ENCODE measurements at places on chromosomes 2 and 18.

- no peak for DNase-seq
Observed at GRCh38 chr2:49585921-49586320, 431.6 kb upstream of the FSHR start.

GRCh38 chr18:70998490-70998889 is 709.6 kb downstream of the SOCS6 start:
- no peak for DNase-seq

DNA sequence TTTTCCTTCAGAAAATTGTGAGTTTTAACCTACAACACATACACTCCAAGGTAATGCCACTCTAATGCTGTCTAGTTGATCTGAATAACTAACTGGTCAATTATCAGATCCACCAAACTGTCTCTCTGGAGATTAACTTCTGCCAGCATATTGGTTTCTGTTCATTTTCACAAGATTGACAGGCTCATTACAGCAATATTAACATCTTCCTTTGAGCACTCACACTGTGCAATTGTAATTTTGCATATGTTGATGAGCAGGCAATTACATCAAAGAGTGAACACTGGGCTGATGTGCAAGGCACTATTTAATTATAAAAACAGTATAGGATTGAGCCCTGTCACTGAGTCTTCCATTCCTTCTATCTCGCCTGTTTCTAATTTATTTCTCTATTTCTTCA is 197.3 kb downstream of the SLC8A1 start:
- no peak for DNase-seq

DNA sequence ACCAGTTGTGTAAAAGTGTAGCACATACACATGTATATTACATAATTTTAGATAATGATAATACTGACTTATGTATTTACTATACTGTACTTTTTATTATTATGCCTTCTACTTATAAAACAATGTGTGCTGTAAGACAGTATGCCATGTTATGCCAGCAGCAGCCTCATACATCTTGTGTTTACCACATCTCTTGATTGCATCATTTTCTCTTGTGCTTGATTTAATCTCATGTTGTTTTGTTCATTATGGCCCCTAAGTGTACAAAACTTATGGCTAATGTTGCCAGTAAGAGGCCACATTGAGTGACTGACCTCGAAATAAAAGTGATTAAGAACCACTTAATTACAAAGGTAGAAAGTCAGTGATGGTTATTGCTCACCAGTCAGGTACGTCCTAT is 128.0 kb upstream of the SP5 start:
- no peak for DNase-seq

DNA sequence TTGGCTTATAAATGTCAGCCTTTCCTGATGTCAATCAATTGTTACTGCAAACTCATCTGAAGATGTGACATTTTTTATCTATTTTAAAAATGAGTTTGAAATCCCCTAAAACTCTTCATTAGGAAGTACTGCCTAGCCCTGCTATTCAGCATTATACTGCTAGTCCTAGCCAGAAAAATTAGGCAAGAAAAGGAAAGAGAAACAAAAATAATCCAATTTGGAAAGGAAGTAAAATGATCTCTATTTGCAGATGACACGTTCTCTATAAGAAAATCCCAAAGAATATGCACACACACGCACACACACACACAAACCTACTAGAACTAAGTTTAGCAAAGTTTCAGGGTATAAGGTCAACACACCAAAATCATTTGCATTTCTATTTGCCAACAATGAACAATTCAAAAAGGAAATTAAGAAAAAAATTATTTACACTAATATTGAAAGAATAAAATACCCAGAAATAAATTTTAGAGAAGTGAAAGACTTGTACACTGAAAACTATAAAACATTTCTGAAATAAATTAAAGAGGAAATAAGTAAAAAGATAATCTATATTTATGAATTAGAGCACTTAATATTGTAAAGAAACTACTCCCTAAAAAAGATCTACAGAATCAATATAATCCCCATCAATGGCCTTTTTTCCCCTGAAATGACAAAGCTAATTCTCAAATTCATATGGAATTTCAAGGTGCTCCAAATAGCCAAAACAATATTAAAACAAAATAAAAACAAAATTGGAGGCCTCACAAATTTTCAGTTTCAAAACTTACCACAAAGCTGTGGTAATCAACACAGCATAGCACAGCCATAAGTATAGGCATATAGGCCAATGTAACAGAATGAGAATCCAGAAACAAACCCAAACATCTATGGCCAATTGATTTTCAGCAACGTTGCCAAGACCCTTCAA is 433.7 kb upstream of the TRIB2 start:
- no peak for DNase-seq

DNA sequence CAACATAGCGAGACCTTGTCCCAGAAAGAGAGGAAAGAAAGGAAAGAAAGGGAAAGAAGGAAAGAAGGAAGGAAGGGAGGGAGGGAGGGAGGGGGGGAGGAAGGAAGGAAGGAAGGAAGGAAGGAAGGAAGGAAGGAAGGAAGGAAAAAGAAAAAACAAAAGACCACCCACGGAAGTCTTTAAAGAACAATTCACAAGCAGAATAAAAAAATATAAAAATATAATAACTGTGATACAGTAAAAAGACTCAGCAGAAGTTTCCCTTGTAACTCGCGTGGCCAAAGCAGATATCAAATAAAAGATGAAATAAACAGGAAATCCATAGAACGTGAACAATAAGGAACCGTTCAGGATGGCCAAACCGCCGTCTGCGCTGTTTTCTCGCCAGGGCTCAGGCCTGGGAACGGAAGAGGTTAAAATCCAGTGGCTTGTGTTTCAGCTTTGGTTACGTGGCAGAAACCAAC is 1.2 kb upstream of the SLC1A4 start:
- no peak for DNase-seq

DNA sequence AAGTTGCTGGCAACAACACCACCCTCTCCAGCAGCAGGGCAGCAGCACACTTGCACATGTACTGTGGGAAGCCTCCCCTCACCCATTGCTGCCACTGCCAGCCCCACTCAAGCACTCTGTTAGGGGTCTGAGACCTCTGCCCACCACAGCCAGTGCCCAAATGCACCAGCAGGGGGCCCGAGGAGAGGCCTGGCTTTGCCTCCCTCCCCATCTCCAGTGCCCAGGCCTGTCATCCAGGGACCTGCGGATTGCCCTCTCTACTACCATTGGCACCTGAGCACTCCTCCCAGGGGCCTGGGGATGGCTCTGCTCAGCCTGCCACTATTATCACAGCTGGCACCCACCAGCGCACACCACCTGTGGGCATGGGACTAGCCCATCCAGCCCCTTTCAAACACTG is 175.7 kb downstream of the PMAIP1 start:
- no peak for DNase-seq

- no peak for DNase-seq
Observed at GRCh38 chr2:217836901-217837491, 165.8 kb downstream of the TNS1 start.

DNA sequence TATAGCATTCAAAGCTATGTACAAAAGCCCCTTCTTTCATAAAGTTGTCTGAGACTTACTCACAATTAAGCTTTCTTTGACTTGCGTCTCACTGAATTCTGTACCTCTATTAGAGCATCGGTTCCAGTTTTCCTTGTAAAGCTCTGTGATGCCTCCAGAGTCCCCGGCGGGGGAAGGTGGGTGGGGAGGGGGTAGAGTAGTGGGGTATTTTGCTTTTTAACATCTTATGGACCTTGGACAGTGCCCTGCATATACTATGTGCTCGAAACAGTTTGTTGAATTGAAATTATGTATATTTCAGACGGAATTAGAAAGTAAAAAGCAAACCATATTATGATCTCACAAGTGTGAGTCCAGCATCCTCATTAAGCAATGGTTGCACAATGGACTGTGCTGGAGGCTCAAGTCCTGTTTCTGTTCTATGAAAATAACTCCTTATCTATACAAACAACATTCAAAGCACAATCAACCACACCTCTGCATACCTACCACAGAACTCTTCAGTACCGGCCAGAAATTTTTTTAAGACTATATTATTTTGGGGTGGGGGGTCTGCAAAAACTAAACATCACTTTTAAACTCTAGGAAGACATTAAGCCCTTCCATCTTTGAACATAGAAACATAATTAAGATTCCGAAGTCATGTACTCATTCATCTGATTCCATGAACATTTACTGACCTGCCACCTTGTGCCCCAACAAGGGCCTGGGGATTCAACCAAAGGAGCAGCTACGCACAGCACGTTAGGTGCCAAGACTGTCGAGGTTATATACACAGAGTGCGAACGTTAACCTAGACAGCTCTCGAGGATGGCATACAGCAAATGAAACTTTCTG is 908 bp downstream of the STAT1 start:
- DNase-seq: no peak

GRCh38 chr2:112885506-112885902 is 25.5 kb upstream of the IL37 start:
- no peak for DNase-seq

- DNase-seq: no peak
Observed at GRCh38 chr2:160425434-160426151, 68.0 kb downstream of the RBMS1 start.

GRCh38 chr2:67945056-67945455 is 117.7 kb downstream of the C1D start:
- DNase-seq: no peak

DNA sequence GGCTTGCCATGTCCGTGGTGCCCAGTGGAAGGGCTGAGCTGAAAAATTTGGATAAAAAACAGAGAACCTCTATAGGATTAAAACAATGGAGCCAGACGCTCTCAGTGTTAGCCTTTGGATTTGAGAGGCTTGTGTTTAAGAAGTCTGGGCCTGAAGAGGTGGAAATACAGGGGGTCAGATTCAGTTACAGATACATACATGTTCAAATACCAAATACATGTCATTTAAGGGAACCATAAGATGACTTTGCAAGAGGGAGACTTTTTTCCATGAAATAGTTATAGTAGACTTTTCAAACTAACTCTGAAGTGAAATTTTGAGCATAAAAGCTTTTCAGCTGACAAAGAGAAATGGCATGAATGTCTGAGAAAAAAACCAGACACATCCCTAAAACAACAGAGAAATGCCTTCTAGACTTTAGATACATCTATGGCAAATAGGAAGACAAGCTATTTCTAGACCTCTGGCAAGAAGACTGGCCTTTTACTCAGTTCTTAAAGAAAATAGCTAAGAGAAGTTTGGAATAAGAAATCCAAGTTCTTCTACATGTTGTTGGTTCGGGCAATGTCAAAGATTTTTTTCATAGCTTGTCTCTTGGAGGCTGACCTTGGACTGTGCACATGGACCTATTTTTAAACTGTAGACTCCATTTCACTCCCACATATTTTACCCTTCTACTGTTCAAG is 112.9 kb downstream of the LTBP1 start:
- no peak for DNase-seq

- DNase-seq: no peak
Observed at GRCh38 chr2:26178746-26179436, 6.0 kb downstream of the GAREM2 start.

- DNase-seq: no peak
Observed at GRCh38 chr2:63242747-63243146, 192.1 kb downstream of the OTX1 start.

GRCh38 chr2:175002547-175003274 is 2.5 kb downstream of the CHN1 start:
- no peak for DNase-seq

GRCh38 chr18:5389356-5389755 is 93.8 kb upstream of the ZBTB14 start:
- no peak for DNase-seq

GRCh38 chr2:203498161-203498560 is 36.9 kb downstream of the RAPH1 start:
- DNase-seq: no peak

DNA sequence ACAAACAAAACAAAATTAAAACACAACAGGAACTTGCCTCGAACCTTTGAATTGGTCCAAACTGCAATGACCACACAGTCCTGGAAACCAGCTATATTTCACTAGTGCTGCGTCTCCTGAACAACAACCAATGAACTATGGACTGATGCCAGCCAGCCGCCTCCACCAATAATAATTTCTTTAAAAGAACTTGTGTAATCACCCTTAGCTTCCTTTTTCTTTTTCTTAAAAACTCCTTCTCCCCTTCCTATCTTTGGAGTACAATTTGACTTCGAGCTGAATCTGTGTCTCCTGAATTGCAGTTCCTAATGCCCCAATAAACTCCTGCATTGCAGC is 1.6 kb upstream of the CXXC1 start:
- DNase-seq: no peak

DNA sequence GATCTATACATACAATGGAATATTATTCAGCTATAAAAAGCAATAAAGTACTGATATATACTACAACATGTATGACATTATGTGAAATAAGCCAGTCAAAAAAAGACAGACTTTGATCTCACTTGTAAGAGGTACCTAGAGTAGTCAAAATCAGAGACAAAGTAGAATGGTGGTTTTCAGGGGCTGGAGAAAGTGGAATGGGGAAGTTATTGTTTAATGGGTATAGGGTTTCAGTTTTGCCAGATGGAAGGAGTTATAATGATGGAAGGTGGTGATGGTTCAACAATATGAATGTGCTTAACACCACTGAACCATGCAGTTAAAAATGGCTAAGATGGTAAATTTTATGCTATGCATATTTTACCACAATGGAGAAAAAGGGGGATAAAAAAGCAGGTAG is 6.3 kb downstream of the COBLL1 start:
- DNase-seq: no peak

- no peak for DNase-seq
Observed at GRCh38 chr2:215357660-215358059, 45.8 kb downstream of the ATIC start.

GRCh38 chr2:172977270-172978062 is 98.2 kb upstream of the MAP3K20 start:
- DNase-seq: no peak

DNA sequence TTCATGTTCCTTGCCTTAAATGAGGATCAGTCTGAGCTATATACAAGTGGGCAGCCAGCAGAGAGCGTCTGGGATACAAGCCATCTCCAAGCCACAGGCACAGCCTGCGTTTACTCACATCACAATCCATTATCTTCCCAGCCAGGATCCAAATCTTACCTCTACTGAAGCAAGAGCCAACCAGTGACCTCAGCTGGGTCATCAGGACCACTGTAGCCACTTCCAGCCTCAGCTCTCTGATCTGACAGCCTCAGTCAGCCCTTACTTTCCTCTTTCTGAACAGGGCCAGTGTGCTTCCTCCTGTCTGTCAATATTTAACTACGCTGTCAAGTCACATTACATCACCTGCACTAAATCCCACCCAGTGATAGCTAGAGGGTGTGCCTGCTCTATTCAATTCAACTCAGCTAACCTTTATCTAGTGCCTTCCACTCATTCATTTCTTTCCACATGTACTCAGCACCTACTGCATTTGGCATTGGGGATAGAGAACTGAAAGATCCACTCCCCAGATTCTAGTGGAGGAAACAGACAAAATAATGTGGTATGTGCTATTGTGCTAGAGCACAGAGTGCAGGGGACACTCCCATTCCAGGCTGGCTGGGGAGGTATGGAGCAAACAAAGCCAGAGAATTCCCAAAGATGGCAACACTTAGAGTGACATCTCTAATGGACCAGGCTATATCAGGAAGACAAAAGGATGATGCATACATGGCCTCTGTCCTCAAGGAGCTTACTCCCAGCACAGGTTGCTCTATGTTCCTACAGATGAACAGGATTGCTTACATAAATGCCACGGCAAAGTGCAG is 146.5 kb downstream of the NCKAP5 start:
- no peak for DNase-seq

- no peak for DNase-seq
Observed at GRCh38 chr2:85064927-85065577, 68.1 kb upstream of the TCF7L1 start.
